NCI-H446 (cell line): ENCODE measurements at places on chromosomes 2 and 18.

DNA sequence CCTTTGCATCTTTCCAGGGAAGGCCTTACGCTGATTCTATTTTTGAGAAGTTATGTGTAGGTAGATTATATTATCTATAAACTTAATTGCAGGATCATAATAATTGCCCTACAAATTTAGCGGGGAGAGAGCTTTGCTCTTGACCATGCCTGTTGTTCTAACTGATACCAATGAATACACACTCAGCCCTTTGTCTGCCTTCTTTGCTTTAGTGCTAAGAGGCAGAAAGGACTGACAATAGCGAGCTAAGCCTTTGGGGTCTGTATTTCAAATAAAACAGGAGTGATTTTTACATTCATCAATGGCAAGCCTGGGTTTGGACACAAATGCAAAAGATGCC lies 115.3 kb upstream of the STON1 start:
- DNase-seq = no peak

- DNase-seq = no peak
Measured at GRCh38 chr2:147689220-147689909, 155.5 kb upstream of the ACVR2A start.

DNA sequence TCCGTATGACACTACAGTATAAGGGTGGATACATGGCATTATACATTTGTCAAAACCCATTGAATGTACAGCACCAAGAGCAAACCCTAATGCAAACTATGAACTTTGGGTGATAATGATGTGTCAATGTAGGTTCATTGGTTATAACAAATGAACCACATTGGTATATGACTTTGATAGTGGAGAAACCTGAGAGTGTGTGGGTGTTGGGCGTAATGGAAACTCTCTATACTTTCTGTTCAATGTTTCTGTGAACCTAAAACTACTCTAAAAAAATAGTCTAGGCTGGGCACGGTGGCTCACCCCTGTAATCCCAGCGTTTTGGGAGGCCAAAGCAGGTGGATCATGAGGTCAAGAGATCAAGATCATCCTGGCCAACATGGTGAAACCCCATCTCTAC lies 6.5 kb upstream of the ACTG2 start:
- DNase-seq = no peak

GRCh38 chr2:119744335-119744939 lies 15.3 kb upstream of the PTPN4 start:
- no peak for DNase-seq

DNA sequence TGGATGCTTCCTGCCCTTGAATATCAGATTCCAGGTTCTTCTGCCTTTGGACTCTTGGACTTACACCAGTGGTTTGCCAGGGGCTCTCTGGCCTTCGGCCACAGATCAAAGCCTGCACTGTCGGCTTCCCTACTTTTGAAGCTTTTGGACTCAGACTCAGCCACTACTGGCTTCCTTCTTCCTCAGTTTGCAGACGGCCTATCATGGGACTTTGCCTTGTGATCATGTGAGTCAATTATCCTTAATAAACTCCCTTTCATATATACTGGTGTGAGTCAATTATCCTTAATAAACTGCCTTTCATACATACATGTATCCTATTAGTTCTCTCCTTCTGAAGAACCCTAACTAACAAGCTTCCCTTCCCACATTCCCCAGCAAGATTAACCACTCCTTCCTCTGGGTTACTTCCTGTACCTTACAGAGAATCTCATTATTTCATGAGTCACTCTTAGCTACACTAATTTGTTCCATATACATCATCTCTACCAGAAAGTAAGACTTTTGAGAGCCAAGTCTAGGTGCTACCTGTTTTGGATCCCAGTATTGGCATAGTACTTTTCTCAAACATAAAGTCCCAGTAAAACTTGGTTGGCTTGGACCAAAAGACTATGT lies 31.3 kb upstream of the LRATD1 start:
- no peak for DNase-seq

DNA sequence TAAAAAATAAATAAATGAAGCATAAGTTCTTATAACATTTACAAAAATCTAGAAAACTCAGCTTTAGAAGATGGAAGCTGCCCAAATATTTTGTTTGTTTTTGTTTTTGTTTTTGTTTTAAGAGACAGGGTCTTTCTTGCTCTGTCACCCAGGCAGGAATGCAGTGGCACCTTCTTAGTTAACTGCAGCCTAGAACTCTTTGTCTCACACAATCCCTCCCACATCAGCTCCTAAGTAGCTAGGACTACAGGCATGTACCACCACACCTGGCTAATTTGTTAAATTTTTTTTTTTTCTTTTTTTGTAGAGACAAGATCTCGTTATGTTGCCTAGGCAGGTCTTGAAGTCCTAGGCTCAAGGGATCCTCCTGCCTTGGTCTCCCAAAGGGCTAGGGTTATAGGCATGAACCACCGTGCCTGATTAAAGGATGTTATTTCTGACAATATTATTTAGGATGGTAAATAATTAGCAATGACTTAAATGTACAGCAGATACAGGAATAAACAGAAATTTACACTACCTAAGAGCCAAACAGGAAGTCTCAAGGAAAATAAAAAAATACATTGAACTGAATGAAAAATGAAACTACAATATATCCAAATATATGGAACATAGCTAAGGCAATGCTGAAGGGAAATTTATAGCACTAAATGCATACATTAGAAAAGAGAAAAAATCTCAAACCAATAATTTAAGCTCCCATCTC lies 17.2 kb downstream of the SESTD1 start:
- no peak for DNase-seq

DNA sequence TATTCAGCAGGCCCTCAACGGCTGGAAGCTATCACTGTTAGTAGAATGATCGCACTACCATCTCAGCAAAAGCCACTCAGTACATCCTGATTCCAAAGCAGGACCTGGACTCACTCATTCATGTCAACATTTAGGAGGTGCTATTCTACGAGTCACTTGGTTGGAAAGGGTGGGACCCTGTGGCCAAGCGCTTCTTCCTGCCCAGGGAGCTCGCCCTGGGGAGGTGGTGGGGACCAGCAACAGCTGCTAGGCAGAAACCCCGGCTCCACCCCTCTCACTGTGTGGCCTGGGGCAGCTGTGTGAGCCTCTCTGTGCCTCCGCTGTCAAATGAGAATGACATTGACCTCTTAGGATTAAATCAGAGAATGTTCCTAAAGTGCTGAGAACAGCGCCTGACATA lies 231.4 kb downstream of the EIPR1 start:
- no peak for DNase-seq
